Muscle of leg (tissue), 16 donors: ENCODE measurements at places on chromosomes 2 and 18. TPM values are rescaled to one million over a fixed set of nuclear protein-coding genes. Genes with fewer than 3 reads are reported as not detected.
A peak's percentile ranks its signal among the peaks of the same experiment; 100 is the strongest.

DNA sequence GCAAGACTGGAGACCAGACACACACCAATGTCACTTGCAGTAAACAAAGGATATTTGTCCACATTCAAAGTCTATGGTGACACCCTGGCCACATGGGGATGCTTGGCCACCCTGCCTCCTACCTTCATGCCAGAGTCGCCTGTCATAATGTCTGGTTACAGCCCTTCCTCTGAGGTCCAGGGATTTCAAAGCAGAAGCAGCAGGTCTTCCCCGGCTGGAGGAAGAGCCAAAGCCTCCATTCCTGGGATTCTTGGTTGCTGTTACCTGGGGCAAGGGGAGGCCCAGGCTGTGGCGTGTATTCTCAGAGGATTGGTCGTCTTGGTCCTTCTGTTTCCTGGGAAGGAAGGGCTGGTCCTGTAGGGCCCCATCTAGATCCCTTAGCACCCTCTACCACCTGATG lies 2.3 kb upstream of the ALPP start:
- no peak for DNase-seq

The DHRS9 gene
- polyA plus RNA-seq = 0.19 TPM

DNA sequence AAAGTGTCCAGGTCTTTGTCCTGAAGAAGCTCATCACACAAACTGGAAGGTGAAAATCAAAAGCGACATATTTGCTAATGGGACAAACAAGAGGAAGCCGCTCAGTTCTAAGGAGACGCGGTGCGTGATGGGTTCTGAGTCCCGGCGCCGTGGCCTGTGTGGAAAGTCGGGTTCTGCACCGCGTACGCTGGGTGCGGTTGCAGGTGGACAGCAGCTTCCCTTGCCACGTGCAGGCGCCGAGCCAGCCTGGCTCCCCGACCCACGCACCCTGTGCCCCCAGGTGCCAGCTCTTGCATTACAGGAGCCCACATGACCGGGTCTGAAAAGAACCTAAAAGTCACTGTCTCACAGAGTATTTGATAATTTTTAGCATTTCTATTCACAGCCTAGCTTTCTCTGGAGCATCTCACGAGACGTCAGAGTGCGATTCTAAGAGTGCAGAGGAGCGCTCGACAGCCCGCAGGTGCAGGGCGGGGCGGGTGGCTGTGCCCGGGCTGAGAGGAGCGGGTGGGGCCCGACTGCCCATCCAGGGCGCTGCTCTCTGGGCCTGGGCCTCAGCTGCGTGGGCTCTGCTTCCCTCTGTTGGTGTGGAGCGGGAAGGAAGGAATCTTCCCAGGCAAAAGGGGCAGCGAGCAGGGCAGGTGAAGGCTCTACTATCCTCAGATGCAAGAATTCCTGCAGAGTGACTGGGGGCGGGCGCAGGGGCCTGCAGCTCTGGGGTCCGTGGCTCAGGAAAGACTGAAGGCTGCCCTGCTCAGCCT lies 39.4 kb downstream of the MYT1L start:
- peak; percentile 12 for DNase-seq

DNA sequence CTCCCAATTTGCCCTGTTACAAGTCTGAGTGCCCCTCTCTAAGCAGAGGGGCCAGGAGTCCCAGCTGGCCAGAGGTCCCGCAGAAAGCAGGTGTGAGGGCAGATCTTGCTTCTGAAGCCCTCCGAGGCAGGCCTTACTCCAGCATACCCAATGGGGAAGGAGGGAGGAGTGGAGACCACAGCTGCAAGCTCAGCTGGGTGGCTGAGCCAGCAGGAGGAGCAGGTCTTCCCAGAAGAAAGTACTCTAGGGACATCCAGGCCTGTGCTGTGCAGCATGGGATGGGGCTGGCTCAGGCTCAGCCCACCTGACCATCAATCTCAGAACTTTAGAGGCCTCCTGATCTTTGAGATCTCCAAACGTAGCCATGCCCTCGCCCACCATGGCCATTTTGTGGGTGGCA lies 31.3 kb downstream of the PLB1 start:
- DNase-seq = peak; percentile 61

The CFAP65 gene
- polyA plus RNA-seq = not detected

DNA sequence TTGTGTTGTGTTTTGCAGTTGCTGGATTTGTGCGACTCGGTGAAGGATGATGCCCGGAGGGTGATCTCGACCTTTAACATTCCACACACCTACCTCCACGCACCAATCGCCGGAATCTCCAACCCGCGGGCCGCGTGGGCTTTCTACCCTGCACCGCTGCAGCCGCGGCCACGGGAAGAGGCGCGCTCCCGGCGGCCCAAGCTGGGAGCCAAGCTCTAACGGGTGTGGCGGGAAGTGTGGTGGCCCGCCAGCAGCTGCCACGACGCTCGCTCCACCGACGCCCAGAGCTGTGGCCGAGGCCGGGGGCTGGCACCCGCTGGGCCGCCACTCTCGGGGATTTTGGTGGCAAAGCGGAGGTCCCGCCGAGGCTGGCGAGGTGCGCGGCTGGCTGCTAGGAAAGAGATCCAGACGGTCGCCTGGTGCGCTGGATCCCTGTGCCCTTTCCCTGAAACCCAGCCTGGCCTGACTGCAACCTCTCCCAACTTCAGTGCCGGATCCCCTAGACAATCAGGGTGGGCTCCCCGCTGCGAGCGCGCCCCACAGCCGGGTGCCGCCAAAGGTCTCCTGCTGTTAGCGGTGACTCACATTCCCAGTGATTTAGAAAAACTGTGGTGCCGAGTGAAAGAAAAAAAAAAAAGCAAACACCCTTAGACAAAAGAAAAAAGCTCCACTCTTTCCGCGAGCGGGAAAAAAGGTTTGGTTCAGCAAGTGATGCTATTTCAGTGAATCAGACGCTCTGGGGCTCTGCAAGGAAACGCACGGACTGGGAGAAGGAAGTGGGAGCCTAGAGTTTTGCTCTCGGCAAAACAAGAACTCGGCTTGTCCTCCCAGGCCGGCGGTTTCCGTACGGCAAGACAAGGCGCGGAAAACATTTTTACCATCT lies 2.9 kb upstream of the BCL2L11 start:
- peak; percentile 70 for DNase-seq

- no peak for DNase-seq
These were observed 141.2 kb downstream of the TAF4B start for GRCh38 chr18:26367425-26367824.

DNA sequence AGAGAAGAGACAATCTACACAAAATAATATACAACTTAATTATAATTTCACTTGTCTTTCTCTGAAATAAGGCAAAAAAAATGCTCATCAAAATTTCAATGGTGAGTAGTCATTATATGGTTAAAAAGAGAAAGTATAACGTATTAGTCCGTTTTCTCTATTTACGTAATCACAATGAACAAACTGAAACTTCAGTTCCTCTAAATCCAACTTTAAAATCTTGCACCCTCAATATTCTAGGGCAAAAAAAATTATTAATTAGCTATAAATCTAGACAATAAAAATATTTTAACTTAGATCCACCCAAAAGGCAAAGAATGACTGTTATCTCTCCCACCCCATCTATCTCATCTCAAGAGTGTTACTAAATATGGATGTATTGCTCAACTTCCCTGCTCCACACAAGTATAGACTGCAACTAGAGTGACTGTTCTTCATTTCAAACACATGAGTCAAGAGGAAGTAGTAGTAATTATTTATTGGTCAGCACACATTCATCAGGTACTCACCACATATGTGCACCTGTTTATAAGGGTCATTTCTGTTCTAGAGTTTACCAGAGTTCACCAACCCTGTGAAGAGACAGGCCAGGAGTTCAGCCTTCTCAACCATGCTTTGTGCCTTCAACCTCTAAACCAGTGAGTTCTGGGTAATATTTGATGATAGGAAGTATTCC lies 36.4 kb downstream of the STK39 start:
- DNase-seq = peak; percentile 37

GRCh38 chr2:130359466-130359865 lies 3.6 kb downstream of the PTPN18 start:
- no peak for DNase-seq

DNA sequence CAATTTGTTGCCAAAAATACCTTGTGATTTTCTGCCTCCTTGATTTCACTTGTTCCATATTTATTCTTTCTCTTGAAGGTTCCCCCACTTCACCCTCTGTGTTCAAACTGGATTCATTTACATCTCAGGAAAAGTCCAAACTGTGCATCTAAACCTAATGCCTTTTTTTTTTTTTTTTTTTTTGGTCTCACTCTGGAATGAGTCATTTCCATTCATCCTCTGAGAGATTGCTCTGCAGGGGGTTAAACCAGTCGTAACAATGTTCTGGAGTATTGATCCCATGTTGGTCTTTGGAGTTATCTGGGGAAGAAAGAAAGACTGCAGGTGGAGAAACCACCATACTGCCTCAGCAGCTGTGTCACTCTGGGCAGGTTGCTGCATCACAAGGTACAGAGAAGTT lies 119.7 kb downstream of the TACR1 start:
- no peak for DNase-seq

The FRZB gene
- 9.1 TPM for polyA plus RNA-seq

DNA sequence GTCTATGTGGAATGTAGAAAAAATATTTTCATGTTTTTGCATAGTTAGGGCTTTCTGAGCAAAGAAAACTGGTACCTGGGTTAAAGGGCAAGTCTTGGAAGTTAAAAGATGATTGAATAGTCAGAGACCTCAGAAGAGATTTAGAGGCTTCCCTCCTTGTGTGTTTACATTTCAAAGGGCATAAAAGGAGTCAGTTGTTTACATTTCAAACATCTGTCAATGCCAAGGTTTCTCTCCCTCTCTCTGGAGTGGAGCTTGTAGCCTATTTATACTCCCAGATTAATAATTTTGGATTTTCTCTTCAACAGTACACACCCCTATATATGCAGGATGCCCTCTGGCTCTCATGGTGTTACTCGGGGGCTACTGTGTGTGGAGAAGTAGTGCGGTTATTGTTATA lies 8.6 kb downstream of the M1AP start:
- no peak for DNase-seq

The SLC5A7 gene
- 0.47 TPM for polyA plus RNA-seq

The RGPD4 gene
- polyA plus RNA-seq = 0.08 TPM

DNA sequence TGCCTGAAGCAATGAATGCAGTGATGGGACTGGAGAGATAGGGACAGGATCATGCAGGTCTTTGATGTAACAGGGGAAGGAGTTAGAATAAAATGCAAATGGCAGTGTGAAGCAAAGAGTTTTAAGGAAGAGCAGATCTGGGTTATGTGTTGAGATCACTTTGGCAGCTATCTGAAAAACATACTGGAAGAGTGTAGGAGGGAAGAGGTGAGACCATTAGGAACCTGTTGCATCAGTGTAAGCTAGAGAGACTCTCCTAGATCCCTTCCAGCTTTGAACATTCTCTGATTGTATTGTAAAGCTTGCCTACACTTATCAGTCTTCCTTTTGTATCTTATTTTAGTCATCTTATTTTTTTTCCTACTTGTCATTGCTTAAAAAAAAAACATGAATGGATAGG lies 10.5 kb downstream of the ACVR2A start:
- no peak for DNase-seq

GRCh38 chr2:240527153-240527750 lies 30.5 kb downstream of the ANKMY1 start:
- no peak for DNase-seq

The TRIB2 gene
- polyA plus RNA-seq = 48.1 TPM

DNA sequence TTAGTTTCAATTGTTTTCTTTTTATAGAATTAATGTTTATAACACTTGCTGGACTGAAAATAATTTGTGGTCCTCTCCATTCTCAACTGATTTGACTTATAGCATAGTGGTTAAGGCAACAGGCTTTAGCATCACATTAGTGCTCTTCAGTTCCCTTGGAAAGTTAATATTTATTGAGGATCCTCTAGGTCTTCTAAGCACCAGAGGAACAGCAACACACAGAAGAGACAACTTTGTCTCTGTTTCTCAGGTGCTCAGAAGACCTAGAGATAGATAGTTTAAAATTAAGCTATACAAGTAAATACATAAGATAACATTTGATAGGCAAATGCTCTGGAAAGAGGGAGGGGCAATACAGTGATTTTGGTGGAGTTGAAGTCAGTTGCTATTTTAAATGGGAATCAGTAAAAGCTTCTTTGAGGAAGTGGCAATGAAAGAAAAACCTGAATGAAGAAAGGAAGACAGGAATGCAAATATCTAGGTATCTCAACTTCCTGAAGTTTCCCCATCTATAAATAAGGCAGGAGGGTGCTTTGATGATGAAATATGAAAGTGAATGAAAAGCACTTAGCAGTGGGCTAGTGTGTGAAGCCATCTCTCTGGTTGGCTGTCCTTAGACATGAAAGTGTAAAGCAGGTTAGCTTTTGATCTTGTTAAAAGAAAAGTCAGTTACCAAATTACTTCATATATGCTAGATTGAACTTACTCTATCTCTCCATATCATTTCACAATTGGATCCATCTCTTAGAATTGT lies 7.9 kb downstream of the NEUROD1 start:
- DNase-seq = no peak

DNA sequence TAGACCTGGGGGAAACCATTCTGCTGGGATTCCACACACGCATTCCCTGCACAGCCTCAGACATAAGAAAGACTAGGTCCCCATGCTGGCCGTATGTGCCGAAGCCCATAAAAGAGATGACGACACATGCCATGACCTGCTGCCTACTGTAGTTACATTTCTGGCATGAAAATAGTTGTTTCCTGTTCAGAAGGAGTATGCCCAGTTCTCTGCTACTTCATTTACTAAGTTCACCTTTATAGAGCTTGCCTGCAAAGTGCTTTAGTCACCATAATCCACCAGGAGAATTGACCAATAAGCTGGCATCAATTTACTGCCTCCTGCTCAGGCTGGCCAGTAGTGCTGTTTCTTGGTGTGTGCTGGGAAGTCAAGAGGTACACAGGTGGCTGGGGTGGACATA lies 150.2 kb upstream of the ALPP start:
- DNase-seq = no peak

- no peak for DNase-seq
These were observed 10.4 kb downstream of the TNFRSF11A start for GRCh38 chr18:62335494-62335893.

The FOXI3 gene
- 0.05 TPM for polyA plus RNA-seq

GRCh38 chr2:127371037-127371436 lies 16.7 kb downstream of the MAP3K2 start:
- DNase-seq = peak; percentile 22

DNA sequence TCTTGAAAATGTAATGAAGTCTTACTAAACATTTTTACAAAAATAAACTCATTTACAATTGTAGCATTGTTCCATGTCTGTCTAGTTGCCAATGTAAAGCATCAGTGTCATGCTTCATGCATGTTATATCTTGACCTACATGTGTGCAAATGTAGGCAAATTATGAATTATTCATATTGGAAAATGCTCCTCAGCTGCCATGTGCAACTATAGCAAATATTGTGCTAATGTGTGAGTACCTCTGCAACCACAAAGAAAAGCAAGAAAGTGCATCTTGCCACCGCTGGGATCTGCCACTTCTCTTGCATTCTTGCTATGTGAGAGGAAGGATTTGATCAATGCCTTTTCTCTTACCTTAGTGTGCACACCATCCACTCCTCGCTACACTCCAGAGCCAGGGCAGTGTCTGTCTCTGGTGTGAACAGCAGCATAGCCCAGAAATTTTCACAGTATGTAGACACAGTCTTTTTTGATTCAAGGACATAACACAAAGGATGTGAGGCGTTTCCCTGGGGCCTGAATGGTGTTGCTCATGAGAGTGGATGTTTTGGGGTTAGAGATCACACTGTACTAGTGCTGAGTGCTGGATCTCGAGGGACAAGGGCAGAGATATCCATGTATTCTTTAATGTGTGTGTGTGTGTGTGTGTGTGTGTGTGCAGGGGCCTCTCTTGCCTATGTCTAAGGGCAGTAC lies 47.6 kb upstream of the HAAO start:
- DNase-seq = no peak

The CD8B2 gene
- 0.19 TPM for polyA plus RNA-seq

The ID2 gene
- polyA plus RNA-seq = 59.5 TPM

GRCh38 chr2:43372416-43373081 lies 146.1 kb upstream of the ZFP36L2 start:
- DNase-seq = no peak

GRCh38 chr2:157769856-157770255 lies 106.3 kb downstream of the ACVR1 start:
- DNase-seq = no peak

- no peak for DNase-seq
These were observed 66.1 kb downstream of the MARCO start for GRCh38 chr2:119008108-119008507.
